ENCODE measurements at places on chromosomes 16 and 17.

- DNase-seq, result no peak
These were observed 12.5 kb downstream of the CEP295NL start for GRCh38 chr17:78890498-78890897.

GRCh38 chr16:69114346-69114975, 9.0 kb downstream of the HAS3 start:
- DNase-seq, result no peak

DNA sequence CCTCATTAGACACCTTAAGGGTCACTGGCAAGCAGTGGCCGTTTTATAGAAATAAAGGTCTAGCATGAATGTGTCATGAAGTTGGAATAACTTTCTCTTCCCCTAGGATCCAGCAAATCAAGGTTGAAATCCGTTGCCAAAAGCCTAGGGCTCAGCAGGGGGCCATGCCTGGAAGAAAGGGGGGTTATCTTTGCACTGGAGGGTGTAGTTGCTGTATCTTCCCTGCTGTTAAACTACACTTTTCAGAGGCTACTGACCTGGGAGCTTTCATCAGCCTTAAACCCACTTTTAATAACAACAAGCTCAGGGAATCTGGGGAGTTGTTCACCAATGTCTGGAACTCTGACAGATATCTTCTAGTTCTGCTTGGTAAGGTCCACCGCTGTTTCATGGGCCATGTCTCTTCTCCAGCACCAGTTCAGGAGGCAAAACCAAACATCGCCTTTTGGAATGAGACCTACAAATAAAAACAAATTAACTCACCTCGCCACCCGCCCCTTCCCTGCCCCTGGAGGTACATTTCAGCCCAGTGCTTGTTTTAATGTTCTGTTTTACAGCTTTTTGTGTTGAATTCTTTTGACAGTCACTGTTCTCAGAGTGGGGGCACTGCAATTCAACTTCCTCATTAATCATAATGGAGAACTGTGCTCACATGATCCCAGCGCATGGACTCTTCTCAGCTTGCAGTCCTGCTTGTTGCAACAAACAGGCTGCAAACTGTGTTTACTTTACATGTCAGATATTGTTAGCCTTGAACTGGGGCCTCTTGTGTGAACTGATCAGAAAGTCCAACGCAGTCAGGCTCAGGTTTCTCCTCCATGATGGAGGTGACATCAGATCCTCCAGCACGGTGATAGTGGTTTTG, 508.7 kb downstream of the KCNJ2 start:
- no peak for DNase-seq

GRCh38 chr16:23712976-23713375, at the start of gene ERN2:
Gene ERN2, minus strand, starts transcription at chr16:23713222. Its CDS starts 35 bp downstream, at chr16:23713187.
- DNase-seq, result no peak

DNA sequence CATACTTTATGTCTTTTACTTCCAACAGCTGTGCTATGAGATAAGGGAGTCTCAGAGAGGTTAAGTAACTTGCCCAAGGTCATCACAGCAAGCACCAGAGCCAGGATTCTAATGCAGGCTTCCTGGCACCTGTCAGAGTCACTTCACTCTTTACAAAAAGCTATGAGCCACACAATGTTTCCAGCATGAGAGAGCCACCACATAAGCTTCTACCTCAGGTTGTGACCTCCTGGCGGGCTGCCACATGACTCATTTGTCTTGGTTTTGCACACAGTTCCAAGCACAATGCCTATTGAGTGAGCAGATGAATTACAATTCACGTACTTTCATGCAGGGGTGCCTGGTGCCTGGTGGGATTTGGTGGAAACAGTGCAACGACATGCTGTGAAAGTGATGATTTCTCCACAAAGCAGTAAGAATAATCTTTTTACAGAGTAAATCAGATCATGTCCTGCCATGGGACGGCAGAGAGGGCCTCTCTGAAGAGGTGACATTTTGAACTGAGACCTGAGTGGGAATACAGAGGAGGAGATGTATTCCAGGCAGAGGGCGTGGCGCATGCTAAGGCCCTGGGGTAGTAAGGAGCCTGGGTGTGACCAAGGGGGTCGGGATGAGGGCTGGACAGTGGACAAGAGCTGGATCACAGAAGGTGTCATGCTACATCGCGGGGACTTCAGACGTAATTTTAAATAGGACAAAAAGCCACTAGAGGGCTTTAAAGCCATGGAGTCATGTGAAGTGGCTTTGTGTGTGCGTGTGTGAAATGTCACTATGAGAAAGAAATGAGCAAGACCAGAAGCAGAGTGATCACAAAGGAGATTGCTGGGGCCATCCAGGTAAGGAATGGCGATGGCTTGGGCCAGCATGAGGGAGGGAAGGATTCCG, 53.4 kb downstream of the CACNG3 start:
- DNase-seq, result no peak

GRCh38 chr16:14524979-14525378, 105.1 kb downstream of the PARN start:
- DNase-seq, result no peak

- no peak for DNase-seq
These were observed 416 bp downstream of the RNF43 start for GRCh38 chr17:58416937-58417299.
